Stimulated activated CD4-positive, alpha-beta T cell treated with anti-CD3 and anti-CD28 coated beads, Interleukin-12 subunit alpha, Interleukin-12 subunit beta, amount 100 ng/mL, for 24 hours (primary cell): ENCODE measurements at places on chromosomes 2 and 18.

GRCh38 chr2:184270660-184271059 lies 327.7 kb upstream of the ZNF804A start:
- no peak for DNase-seq

DNA sequence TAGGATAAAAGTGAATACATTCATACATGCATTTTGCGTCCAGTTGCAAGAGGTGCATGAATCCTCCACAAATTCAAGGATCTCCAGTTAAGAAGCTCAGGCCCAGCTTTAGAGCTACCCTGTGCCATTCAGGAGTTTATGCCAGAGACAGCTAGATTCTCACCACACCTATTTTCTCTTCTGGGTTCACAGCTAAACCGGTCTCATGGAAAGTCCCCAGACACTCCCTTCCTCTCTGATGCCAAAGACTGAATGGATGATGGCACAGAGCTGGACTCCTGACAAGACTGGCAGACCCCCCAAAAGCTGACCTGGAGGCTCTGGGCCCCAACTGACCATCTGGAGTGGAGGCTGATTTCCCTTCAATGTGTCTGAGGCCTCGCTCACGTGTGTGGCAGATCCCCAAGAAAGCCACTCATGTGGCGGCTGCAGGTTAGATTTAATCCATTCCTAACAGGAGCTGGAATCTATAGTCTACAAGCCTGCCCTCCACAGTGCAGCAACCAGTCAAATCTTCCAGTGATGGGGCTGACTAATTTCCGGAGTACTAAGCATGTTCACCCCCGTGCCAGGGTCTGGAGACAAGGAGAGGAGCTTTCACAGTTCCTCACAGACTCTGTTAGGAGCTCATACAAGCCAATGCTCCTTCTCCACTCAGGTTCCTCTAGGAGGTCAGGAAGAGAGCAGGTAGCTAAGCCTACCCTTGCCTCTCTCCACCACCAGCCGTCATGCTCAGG lies 257.1 kb downstream of the BCL11A start:
- no peak for DNase-seq

DNA sequence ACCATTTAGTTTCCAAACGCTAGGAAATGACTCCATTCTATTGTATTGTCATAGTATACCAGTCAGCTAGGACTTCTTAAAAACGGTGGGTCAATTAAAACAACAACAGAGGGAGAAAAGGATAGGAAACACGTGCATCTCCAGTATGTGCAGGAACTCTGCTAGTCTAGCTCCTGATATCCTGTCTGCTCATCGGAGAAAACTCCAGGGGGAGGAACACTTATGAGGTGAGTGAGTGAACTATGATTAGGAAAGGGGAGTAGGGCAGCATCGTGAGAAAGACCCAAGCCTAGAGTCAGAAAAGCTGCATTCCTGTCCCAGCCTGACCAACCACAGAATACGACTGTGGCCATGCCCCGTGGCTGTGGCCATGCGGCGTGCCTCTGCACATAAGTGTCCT lies 34.2 kb downstream of the DTNB start:
- no peak for DNase-seq

DNA sequence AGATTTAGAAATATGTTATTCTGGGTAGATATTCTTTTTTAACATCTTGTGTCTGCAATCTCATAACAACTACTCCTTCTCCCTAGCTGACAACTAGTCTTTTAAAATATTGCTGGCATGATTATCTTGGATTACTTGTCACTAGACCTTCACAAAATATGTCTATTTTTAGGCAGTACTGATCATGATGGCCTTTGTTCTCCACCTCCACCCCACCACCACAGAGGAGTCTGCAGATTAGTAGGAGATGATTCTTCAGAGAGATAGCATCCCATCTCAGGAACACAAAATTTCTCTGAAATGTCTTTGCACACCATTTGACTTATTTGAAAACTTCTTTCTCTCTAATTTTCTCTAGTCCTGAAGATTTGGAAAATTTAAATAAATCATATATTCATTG lies 338.1 kb upstream of the SPHKAP start:
- no peak for DNase-seq

DNA sequence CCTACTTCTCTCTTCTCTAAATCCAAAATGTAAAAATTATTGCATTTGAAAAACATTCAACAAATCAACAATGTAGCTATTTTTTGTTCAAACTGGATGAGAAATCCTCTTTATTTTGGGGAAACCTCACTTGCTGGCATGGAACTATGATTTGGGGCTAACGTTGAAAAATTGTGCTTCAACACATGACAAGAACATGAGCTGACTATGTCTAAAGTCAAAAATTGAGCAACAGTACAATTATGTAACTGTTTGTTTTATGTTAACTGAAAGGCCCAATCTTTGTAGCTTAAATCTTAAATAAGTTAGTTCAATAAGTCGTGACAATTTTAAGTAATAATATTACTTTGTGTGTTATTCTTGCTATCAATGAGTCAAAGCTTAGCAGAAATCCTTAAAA lies 67.3 kb downstream of the TMEFF2 start:
- no peak for DNase-seq
